Central memory CD8-positive, alpha-beta T cell (primary cell): ENCODE measurements at places on chromosomes 5 and 9.

GRCh38 chr5:80231693-80232092 lies 24.2 kb downstream of the SERINC5 start:
- H3K27me3 ChIP-seq: no peaks in the 10 kb centered on the region
- H3K27ac ChIP-seq: peak overlapping the region; percentile 64
- H3K36me3 ChIP-seq: peaks cover 3% of the 10 kb centered on the region
- H3K4me3 ChIP-seq: no peak overlapping the region
- DNase-seq: no peak
- peaks cover 26% of the 10 kb centered on the region for H3K4me1 ChIP-seq

DNA sequence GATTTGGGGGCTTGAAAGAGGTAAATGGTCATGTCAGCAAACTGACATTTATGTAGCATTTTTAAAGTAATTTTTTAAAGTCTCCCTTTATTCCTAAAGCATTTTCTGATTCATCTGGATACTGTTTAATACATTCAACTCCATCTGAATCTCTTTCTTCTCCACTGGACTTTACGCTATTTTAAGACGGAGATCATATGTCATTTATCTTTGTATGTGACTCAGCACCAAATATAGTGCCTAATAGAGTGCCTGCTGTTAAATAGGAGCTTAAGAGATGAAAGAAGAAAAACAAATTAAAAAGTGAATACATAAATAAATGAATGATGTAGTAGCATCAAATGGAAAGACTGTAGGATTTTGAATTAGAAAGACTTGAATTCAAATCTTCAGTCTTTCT lies 548.8 kb upstream of the SMC2 start:
- no peak for DNase-seq
- no peak overlapping the region for H3K4me3 ChIP-seq
- no peak overlapping the region for H3K27ac ChIP-seq
- H3K4me1 ChIP-seq: no peaks in the 10 kb centered on the region
- H3K27me3 ChIP-seq: no peaks in the 10 kb centered on the region
- no peaks in the 10 kb centered on the region for H3K36me3 ChIP-seq

- H3K27me3 ChIP-seq: no peaks in the 10 kb centered on the region
- peaks cover 30% of the 10 kb centered on the region for H3K4me1 ChIP-seq
- H3K36me3 ChIP-seq: peaks cover 9% of the 10 kb centered on the region
- peak overlapping the region; percentile 91 for H3K4me3 ChIP-seq
- peak; percentile 60 for DNase-seq
Measured at GRCh38 chr5:40797273-40798011, 732 bp downstream of the PRKAA1 start.

- no peak overlapping the region for H3K4me3 ChIP-seq
- DNase-seq: no peak
- no peak overlapping the region for H3K27ac ChIP-seq
- no peaks in the 10 kb centered on the region for H3K27me3 ChIP-seq
- no peaks in the 10 kb centered on the region for H3K36me3 ChIP-seq
Measured at GRCh38 chr5:19322716-19323485, 665.1 kb downstream of the CDH18 start.

GRCh38 chr9:123998970-123999621 lies 12.5 kb upstream of the LHX2 start:
- no peak overlapping the region for H3K27ac ChIP-seq
- peaks cover 35% of the 10 kb centered on the region for H3K4me1 ChIP-seq
- H3K4me3 ChIP-seq: peak overlapping the region; percentile 89
- no peak for DNase-seq

DNA sequence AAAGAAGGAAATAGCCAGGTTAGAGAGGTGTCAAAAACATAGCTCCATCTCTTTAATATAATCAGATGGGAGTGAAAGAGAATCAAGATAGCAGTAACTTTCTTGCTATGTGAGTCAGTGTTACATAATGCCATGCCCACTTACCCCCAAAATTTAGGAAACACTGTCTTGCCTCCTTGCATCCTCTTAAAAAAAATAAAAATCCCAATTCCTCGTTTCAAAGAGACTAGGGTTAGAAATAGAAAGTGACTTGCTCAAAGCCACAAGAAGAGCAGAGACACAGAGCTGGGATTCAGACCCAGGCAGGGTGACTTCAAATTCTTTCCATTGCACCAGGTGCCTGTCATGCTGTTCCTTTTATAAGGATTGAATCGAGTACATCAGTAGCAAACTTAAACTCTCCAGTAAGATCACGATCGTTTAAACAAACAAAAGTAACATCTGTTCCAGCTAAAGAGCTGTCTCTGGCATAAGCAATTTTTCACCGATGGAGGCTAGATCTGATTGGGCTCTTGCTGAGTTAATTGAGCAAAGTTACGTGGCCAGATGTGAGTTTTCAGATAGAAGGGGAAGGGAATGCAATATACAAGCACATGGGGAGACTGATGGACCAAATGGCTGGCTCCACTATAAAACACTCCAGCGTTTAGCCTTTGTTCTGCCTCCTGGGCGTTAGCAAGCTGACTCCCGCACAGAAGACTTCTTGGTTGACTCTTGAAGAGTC lies 176.9 kb downstream of the PALM2AKAP2 start:
- no peak for DNase-seq
- no peaks in the 10 kb centered on the region for H3K4me1 ChIP-seq
- no peak overlapping the region for H3K4me3 ChIP-seq
- H3K36me3 ChIP-seq: no peaks in the 10 kb centered on the region
- H3K27ac ChIP-seq: no peak overlapping the region

DNA sequence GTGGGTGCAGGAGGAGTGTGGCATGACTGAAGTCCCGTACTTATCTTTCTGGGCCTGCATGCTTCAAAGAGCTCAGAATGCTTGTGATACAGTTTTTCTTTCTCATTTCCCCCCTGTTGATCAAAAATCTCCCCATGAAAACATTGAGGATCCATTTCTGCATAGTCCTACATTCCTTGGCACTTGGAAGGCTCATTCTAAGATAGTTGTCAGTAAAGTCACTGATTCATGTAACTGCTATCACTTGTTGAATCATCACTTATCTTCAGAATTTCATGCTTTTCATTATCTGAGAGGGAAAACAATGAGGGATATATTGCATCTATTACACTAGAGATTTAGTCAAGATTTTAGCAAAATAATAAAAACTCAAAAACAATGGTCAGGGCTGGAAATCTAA lies 1953.1 kb upstream of the CDH6 start:
- H3K27me3 ChIP-seq: no peaks in the 10 kb centered on the region
- no peak overlapping the region for H3K4me3 ChIP-seq
- H3K27ac ChIP-seq: no peak overlapping the region
- no peaks in the 10 kb centered on the region for H3K36me3 ChIP-seq
- DNase-seq: no peak

DNA sequence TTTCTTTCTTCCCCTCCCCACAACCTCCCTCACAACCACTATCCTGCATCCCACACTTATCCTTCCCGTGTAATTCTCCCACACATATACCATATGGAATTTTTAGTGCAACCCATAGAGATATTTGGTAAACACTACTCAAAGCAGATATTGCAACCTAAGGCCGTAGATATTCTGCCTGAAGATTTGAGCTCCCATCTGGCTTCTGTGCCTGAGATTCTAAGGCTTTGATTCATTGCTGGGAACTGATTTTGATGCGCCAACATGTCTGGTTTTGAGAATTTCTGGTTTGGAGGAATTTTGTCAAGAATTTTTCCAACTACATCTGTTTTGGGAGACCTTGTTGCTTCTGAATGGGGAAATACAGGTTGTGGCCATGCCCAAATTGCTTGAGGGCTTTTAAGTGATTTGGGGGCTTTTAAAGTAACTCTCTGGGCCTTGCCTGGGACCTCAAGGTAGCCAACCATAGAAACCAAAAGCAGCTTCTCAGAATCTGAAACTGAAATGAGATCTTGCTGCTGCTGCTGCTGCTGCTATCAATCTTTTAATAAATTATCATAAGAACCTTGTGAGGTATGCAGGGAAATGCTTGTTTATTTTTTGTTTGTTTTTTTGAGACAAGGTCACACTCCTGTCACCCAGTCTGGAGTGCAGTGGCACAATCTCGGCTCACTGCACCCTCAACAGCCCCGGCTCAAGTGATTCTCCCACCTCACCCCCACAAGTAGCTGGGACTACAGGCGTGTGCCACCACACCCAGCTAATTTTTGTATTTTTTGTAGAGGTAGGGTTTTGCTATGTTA lies 36.2 kb downstream of the PLAC8L1 start:
- no peaks in the 10 kb centered on the region for H3K27me3 ChIP-seq
- no peak overlapping the region for H3K4me3 ChIP-seq
- H3K36me3 ChIP-seq: no peaks in the 10 kb centered on the region

- no peaks in the 10 kb centered on the region for H3K36me3 ChIP-seq
- DNase-seq: no peak
- H3K4me3 ChIP-seq: no peak overlapping the region
- no peaks in the 10 kb centered on the region for H3K4me1 ChIP-seq
- H3K27me3 ChIP-seq: no peaks in the 10 kb centered on the region
Measured at GRCh38 chr5:9502050-9502834, 43.6 kb downstream of the SEMA5A start.

GRCh38 chr9:99119976-99120655 lies 15.2 kb downstream of the TGFBR1 start:
- peak overlapping the region; percentile 55 for H3K27ac ChIP-seq
- peak overlapping the region; percentile 70 for H3K4me3 ChIP-seq
- H3K36me3 ChIP-seq: peaks cover 5% of the 10 kb centered on the region

DNA sequence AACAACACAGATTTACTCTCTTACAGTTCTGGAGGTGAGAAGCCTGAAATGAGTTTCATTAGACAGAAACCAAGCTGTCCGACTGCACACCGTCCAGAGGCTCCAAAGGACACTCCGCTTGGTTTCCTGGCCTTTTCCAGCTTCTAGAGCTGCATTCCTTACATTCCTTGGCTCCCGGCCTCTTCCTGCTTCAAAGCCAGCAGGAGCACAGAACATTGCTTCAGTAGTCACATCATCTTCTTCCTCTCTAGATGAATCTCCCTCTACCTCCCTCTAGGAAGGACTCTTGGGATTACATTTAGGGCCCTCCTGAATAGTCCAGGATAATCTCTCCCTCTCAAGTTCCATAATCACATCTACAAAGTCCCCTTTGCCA lies 213.3 kb downstream of the CDK5RAP2 start:
- H3K27ac ChIP-seq: no peak overlapping the region
- no peak for DNase-seq
- no peaks in the 10 kb centered on the region for H3K4me1 ChIP-seq
- no peaks in the 10 kb centered on the region for H3K27me3 ChIP-seq
- peaks cover 1% of the 10 kb centered on the region for H3K36me3 ChIP-seq

GRCh38 chr9:107112707-107113243 lies 170.3 kb upstream of the RAD23B start:
- no peak for DNase-seq
- peaks cover 44% of the 10 kb centered on the region for H3K27me3 ChIP-seq
- no peak overlapping the region for H3K27ac ChIP-seq
- H3K4me3 ChIP-seq: no peak overlapping the region
- no peaks in the 10 kb centered on the region for H3K4me1 ChIP-seq

DNA sequence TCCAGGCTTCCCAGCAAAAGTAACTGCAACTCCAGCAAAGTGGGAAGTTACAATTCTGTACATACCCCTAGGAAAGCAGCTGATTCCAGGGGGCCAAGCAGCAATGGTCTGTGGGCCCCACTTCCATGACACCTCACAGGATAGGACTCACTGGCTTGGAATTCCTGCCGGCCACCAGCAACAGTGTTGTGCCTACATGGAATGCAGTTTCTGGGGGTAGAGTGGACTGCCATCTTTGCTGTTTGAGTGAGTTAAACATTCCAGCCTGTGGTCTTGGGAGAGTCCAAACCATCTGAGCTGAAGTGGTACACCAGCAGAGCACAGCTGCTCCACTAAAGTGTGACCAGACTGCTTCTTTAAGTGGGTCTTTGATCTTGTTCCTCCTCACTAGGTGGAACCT lies 13.4 kb upstream of the FBN2 start:
- H3K4me3 ChIP-seq: no peak overlapping the region
- no peaks in the 10 kb centered on the region for H3K36me3 ChIP-seq
- no peak overlapping the region for H3K27ac ChIP-seq
- H3K27me3 ChIP-seq: no peaks in the 10 kb centered on the region
- no peak for DNase-seq
- H3K4me1 ChIP-seq: no peaks in the 10 kb centered on the region

DNA sequence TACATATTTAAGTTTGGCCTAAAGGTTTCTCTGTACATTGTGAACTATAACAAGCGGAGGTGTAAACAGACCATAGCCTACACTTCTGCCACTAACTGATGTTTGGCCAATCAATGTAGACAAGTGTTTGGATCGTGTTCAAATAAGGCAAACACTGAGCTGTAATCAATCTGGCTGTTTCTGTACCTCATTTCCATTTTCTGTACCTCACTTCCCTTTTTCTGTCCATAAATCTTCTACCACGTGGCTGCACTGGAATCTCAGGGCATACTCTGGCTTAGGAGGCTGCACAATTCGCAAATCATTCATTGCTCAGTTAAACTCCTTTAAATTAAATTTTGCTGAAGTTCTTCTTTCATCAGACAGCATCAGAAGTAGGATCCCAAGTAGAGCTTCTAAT lies 140.9 kb downstream of the SLC25A46 start:
- no peaks in the 10 kb centered on the region for H3K27me3 ChIP-seq
- peaks cover 2% of the 10 kb centered on the region for H3K36me3 ChIP-seq
- H3K4me3 ChIP-seq: no peak overlapping the region
- no peak overlapping the region for H3K27ac ChIP-seq

DNA sequence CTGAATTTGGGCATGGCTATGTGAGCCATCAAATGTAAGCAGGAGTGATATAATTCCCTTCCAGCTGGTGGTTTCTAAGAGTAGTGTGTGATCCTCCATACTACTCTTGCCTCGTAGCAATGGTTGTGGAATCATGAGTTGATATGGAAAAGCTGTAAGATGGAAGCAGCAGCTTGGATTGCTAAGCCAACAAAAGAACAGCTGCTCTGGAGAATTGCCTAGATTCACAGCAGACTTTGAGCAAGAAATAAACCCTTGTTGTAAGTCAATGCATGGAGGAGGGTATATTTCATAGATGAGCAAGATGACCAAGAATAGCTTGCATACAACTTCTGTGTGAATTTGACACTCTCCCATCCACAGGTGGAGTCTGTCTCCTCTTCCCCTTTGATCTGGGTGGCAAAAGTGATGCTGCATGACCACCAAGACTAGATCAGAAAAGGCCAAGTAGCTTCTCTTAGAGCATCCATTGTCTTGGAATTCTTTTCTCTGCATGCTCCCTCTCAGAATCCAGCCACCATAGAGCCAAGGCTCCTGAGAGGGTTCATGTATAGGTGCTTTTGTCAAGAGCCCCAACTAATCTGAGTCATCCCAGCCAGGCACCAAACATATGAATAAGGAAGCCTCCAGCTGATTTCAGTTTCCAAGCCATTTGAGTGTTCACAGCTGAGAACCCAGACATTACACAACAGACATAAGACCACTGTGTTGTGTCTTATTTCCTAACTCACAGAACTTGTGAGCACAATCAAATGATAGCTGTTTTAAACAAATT lies 79.0 kb downstream of the PRLR start:
- H3K4me3 ChIP-seq: no peak overlapping the region
- no peaks in the 10 kb centered on the region for H3K36me3 ChIP-seq
- H3K27ac ChIP-seq: no peak overlapping the region
- DNase-seq: no peak
- H3K27me3 ChIP-seq: peaks cover 35% of the 10 kb centered on the region

DNA sequence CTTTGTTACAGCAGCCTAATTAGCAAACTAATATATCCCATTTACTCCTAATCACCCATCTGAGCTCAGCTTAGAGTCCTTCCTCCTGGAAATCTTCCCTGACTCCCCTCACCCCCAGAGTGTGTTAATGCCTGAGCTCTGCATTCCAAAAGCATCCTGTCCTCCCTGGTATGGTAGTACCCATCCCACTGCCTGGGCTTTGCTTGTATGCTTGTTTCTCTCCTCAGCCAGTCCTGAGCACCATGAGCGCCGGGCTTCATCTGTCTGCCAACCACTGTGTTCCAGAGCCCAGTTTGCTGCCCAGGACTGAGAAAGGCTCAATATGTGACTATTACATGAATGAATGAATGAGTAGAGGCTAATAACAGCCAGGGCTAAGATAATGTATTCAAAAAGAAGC lies 272.4 kb downstream of the CDK5RAP2 start:
- no peaks in the 10 kb centered on the region for H3K4me1 ChIP-seq
- no peak overlapping the region for H3K4me3 ChIP-seq
- no peaks in the 10 kb centered on the region for H3K36me3 ChIP-seq
- H3K27me3 ChIP-seq: peaks cover 36% of the 10 kb centered on the region
- no peak overlapping the region for H3K27ac ChIP-seq
- DNase-seq: no peak
